ENCODE measurements at places on chromosomes 2 and 18.

DNA sequence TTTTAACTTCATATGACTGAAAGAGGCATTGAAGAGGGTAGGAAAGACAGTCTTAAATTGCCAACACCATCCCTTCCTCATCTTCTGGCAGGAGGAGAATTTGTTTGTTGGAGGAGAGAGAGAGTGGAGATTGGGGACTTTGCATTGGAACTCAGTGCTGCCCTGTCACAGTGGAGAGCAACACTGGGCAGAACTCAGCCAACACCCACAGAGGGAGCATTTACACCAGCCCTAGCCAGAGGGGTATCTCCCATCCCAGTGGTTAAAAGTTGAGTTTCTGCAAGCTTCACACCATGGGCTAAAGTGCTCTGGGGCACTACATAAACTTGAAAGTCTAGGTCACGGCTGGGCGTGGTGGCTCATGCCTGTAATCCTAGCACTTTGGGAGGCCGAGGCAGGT lies 174.1 kb downstream of the ANKRD30B start:
- DNase-seq = no peak

DNA sequence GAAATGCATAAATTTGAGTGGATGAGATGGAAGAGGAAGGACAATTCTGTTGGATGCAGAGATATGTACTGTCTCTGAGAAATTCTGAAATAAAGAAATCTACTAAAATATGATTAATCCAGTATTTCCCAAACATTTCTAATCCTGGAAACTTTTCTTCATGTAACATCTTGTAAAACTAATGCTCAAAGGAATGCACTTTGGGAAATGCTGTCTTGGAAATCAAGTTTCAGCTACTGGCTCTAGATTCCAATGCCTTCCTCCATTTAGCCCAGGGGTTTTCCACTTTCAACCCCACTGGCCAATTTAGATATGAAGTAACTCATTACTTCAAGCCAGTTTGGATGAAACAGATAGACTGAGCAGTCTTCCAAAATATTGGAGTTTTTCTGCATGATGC lies 355.1 kb downstream of the TXNL1 start:
- DNase-seq = no peak

GRCh38 chr2:83585250-83585649 lies 873.8 kb downstream of the SUCLG1 start:
- no peak for DNase-seq

GRCh38 chr2:128538396-128538795 lies 219.7 kb upstream of the HS6ST1 start:
- no peak for DNase-seq

DNA sequence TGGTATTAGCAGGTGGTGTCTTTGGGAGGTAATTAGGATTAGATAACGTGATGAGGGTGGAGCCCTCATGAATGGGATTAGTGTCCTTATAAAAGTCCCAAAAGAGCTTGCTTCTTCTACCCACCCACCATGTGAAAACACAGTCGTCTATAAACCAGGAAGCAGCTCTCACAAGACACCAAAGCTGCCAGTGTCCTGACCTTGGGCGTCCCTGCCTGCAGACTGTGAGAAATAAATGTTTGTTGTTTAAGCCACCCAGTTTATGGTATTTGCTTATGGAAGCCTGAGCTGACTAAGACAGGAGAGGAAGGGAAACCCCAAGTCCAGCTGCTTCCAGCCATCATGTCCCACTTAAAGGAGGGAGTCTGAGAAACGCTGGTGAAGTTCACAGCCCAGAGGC lies 13.6 kb downstream of the ADI1 start:
- DNase-seq = no peak

GRCh38 chr2:226077841-226078240 lies 678.3 kb downstream of the NYAP2 start:
- no peak for DNase-seq

GRCh38 chr2:101419096-101419663 lies 31.9 kb upstream of the CREG2 start:
- peak; percentile 59 for DNase-seq
